NCI-H446 treated with DMSO at 0.1 percent for 48 hours (cell line): ENCODE measurements at places on chromosomes 12 and 14.

- peak; percentile 22 for DNase-seq
Observed at GRCh38 chr12:127809275-127809674, 457.7 kb upstream of the TMEM132C start.

DNA sequence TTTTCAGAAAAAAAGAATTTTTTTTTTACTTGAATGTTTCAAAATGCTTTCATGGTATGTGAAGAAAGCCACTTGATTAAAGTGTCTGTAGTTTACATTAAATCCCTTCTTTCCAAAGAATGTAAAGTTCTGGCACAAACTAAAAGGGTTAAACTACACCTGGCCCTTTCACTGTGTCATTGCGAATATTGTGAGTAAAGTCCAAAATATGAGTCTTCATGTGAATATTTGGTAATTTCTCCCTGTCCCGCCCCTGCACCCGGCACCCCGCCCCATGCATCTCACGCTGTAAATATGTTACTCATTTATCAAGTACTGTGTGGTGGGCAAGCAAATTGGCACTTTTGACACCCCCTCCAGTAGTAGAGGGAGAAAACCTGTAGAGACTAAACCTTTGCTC, 274.7 kb downstream of the TTC6 start:
- DNase-seq: no peak

GRCh38 chr12:27732281-27732680, 21.6 kb downstream of the MRPS35 start:
- DNase-seq: no peak

GRCh38 chr12:462936-463705, 3.4 kb downstream of the B4GALNT3 start:
- DNase-seq: no peak

DNA sequence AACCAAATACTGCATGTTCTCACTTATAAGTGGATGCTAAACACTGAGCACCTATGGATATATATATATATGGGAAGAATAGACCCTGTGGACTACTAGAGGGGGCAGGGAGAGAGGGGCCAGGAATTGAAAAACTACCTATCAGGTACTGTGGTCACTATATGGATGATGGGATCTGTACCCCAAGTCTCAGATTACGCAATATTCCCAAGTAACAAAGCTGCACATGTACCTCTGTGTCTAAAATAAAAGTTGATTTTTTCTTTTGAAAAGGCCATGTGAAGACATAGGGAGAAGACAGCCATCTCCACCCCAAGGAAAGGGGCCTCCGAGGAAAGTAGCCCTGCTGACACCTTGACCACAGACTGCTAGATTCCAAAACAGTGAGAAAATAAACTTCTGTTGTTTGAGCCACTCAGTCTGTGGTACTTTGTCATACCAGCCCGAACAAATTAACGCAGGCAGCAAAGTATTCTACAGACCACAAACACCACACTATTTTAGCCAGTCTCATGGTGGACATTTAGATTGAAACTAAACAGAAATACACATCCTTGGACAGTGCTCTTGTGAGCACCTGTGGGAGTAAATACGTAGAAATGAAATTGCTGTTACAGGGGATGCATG, 197.1 kb downstream of the EFCAB11 start:
- no peak for DNase-seq

DNA sequence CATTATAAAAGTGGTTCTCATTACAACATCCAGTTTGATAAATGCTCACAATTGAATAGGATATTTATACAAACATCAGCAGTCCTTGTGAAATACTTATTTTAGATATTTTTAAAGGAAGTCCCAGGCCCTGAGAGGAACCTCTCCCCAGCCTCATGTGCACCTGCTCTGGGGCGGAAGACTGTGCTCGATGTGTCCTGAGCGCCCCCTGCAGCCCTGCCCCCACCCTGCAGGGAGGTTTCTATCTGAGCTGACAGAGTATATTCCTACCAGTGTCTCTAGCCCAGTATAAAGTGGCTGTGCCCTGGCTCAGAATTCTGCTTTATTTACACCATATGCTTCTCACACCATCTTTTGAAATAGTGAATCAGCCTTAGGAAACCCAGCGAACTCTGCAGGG, 1349.1 kb downstream of the TMEM121 start:
- DNase-seq: no peak

- no peak for DNase-seq
Observed at GRCh38 chr12:26011099-26011498, 52.6 kb downstream of the RASSF8 start.

DNA sequence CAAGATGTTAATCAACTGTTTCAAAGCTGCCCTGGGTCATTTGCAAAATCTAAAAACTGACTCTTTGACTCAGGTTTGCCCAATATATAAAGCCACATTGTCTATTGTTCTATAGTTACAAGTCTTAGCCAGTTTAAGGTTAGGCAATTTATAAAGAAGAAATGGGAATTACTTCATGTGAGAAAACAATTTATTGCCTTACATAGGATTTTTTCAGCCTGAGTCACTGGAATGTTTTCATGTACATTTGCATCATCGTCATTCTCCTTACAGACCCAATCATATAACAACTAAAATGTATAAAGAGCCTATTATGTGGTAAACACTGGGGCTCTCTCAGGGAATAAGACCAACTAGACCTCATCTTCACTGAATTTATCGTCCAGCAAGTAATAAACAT, 100.3 kb upstream of the PLEKHG7 start:
- no peak for DNase-seq

DNA sequence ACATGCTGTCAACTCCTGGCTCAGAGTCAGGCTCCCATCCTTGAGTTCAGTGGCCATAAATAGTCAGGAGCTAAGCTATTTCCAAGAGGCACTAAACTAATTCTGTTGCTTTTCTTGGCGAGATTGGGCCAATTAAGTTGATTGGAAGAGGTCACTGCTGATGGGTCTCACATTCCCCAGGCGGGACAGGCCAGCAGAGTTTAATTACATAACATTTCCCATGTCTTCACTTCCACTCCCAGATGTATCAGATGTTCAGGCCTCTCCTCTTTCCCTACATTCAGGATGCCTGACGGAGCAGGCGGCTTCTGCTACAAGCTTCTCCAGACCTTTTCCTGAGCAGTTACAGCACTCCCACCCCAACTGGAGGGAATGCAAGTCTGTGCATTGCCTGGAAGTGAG, 5.3 kb downstream of the NTF3 start:
- DNase-seq: no peak

- DNase-seq: no peak
Observed at GRCh38 chr12:98817742-98818141, 172.7 kb downstream of the APAF1 start.

DNA sequence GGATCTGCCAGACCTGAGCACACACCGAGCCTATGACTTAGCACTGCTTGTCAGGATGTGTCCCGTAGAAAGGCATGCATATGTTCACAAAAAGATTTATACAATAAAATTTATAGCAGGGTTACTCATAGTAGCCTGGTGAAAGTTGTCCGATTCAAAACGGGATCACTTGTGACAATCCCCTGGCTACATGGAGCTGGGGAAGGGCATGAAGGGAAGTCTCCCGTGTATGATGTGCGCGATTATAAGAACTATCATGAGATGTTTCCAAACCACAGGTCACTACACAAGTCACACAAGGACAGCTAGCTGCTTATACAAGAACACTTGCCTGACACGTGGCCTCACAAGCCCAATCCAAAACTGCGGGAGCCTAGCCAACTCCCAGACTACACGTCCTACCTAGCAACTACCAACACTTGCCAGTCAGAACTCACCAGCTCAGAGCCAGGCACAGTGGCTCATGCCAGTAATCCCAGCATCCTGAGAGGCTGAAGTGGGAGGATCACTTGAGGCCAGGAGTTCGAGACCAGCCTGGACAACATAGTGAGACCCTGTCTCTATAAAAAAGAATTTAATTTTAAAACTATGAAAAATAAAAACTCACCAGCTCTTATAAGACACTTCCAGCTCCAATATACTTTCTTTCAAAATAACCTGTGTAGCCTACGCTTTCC, 7.5 kb upstream of the CDCA4 start:
- DNase-seq: no peak

DNA sequence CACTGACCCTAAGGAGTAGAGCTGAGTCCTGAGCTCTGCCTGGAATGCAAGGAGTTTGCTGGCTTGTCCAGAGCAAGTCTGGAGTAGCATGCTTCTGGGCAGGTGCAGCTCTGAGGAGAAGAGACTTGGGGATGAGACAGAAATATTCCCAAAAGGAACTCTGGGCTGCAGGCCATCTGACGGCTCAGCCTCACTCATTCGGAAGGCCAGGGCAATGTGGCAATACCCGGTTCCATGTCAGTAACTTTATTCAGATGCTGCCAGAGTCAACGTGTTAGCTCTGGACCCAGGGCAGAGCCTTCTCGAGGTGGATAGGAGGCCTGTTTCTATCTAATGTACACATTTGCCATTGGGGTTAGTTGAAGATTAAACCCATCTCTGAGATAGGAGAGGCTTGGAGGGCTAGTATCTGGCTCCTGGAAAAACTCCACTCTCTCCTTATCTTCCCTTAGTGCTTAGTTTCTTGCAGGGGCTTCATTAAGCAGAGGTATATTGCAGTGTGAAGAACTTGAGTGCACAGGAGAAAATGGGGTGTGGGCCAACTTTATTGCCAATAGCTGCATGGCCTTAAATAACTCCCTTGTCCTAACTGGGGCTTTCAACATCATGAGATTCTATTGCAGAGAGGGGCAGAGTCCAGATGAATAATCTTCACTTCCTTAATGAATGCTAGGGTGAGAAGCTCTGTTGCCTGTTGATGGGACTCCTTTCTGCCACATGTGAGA, 65.6 kb downstream of the NTF3 start:
- no peak for DNase-seq

GRCh38 chr14:104979758-104980610, 1.8 kb upstream of the AHNAK2 start:
- DNase-seq: no peak

DNA sequence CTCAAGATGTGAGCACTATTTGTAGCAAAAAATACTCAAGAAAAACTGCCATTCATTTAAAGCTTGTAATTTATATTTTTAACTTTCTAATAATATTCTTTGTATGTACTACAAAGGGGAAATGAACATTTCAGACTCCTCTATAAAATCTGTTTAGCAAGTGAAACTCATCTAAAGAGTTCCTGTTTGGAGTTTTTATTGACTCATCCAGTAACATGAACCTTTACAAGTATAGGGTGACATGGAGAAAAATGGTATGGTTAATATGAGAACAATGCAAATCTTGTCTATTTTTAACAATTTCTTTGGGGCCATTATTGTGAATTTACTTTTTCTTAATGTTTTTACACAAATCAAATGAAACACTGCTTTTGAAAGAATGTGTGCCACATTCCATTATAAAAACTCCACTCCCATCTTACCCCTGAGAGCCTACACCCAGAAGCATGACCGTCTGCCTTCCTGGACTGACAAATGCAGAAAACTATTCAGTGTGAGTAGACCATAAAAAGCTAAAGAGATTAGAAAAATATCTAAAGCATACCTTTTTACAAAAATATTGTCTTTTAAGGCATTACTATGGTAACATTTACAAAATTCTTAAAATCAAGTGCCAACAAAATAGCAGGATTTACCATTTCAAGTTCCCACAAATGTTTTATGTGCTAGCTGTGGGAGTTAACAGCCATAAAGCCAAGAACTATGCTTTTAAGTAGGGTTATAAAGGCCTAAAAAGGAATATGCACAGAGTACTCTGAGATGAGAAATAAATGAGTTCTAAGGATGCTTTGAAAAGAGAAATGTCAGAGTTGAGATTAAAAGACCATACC, 144.0 kb downstream of the ADAMTS20 start:
- no peak for DNase-seq

- no peak for DNase-seq
Observed at GRCh38 chr14:67746927-67747326, 45.2 kb downstream of the RDH12 start.

DNA sequence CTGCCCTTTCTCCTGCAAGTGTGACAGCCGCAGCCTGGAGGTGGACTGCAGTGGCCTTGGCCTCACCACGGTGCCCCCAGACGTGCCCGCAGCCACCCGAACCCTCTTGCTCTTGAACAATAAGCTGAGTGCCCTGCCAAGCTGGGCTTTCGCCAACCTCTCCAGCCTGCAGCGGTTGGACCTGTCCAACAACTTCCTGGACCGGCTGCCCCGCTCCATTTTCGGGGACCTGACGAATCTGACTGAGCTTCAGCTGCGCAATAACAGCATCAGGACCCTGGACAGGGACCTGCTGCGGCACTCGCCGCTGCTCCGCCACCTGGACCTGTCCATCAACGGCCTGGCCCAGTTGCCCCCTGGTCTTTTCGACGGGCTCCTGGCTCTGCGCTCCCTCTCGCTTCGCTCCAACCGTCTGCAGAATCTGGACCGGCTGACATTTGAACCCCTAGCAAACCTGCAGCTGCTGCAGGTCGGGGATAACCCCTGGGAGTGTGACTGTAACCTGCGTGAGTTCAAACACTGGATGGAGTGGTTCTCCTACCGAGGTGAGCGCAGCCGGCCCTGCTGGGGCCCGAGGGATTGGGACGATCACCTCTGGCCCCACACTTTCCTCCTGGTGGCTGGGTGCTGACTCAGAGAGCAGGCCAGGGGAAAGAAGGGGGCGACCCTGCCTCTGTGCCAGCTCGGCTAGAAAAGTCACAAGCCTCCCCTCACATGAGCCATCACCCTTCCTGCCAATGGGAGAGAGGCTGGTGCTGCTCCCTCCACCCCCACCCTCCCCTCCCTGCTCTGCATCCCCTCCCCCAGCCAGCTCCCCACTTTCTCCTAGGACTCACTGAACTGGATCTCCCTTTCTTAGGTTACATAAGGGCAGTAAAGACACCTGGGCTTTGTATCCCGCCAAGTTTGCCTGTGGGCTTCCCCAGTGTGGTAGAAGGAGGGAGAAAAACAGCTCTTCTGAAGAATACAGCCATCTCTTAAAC, 10.9 kb downstream of the LRTM2 start:
- no peak for DNase-seq

- no peak for DNase-seq
Observed at GRCh38 chr12:1656902-1657301, 27.9 kb downstream of the WNT5B start.

DNA sequence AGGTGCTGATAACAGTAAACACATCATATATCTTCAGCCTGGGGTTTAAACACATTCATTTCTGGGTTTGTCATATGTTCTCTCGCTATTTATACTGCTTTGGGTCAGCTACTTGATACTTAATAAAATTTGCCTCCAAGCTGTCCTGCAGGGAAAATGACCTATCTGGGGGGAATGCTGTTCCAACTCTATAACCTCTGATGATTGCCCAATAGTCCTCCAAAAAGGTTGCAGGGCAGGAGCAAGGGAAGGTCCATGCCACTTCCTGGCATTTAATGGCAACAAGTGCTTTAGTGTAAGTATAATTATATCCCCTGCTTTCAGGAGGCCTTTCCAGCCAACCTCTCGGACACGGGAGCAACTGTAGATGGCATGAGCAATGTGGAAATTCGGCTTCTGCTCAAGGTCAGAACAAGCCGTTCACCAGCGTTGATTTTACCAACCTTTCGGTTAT, 198.0 kb upstream of the EEA1 start:
- DNase-seq: no peak

GRCh38 chr12:93851257-93851671, 174.1 kb downstream of the CRADD start:
- DNase-seq: no peak

GRCh38 chr14:98227000-98227726, 1044.8 kb downstream of the BCL11B start:
- DNase-seq: no peak

GRCh38 chr14:100857233-100857922, 31.5 kb downstream of the MEG3 start:
- no peak for DNase-seq

GRCh38 chr14:97281741-97282140, 484.6 kb downstream of the VRK1 start:
- DNase-seq: no peak

- no peak for DNase-seq
Observed at GRCh38 chr12:52156757-52157565, 34.9 kb downstream of the KRT80 start.

GRCh38 chr14:74667758-74668157, 45.1 kb downstream of the AREL1 start:
- no peak for DNase-seq
